Pulmonary artery endothelial cell (primary cell): ENCODE measurements at places on chromosomes 1 and 21.

DNA sequence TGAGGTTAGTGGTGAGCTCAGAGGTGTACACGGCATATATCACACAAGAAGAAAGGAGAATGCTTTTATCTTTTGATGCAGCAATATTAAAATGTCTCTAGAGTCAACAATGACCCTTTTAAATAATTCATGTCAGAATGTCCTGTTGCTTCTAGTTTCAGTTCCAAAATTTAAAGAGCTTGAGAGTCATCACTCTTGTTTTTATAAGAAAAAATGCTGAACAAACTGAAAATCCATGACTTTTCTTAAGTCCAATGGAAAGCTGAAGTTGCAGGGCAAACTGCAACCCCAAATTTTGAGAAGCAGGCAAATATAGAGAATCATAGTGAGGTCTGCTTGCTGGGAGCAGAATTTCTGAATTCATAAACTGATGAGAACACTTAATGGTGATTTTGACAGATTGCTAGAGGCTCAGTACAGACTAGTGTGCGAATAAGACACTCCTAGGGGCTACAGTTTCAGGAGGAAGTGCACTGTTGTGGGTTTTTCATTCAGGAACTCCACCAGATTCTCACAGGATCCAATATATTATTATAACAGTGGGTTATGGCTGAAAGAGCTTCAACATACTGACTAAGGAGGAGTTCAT is 135.1 kb downstream of the CLIC6 start:
- no peak for DNase-seq

DNA sequence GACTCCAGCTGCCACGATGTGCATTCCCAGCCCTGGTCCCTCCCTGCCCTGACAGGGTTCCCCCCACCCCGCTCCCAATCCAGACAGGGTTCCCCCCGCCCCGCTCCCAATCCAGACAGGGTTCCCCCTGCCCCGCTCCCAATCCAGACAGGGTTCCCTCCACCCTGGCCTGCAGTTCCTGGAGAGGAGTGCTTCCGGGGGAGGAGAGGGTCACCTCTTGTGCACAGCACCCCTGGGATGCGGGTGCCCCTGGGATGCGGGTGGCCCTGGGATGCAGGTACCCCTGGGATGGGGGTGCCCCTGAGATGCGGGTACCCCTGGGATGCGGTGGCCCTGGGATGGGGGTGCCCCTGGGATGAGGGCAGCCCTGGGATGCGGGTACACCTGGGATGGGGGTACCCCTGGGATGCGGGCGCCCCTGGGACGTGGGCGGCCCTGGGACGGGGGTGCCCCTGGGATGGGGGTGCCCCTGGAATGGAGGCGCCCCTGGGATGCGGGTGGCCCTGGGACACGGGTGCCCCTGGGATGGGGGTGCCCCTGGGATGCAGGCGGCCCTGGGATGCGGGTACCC is 36.7 kb upstream of the SLC19A1 start:
- no peak for DNase-seq

- DNase-seq: no peak
Observed at GRCh38 chr1:107496002-107496401, 355.2 kb downstream of the NTNG1 start.

GRCh38 chr1:44246806-44247205 is 33.5 kb downstream of the DMAP1 start:
- no peak for DNase-seq

- DNase-seq: no peak
Observed at GRCh38 chr1:109948285-109948630, 36.3 kb upstream of the AHCYL1 start.

DNA sequence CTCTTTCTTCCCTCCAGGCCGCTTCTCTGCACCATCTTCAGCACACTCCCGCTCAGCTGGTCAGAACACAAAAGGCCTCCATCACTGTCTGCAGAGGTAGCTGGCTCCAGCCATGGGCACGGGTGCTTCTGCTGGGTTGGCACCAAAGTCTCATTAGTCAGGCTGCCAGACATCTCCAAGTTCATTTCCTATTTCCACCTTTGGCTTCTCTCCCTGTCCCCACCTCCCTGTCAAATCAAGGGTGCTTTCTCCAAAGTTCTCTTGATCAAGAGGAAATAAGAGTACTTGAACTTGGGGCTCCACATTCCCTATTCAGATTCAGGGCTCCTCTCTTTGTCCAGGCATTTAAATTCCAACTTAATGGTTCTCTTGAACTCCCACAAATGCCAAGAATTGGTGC is 33.9 kb upstream of the GRIK3 start:
- DNase-seq: no peak

DNA sequence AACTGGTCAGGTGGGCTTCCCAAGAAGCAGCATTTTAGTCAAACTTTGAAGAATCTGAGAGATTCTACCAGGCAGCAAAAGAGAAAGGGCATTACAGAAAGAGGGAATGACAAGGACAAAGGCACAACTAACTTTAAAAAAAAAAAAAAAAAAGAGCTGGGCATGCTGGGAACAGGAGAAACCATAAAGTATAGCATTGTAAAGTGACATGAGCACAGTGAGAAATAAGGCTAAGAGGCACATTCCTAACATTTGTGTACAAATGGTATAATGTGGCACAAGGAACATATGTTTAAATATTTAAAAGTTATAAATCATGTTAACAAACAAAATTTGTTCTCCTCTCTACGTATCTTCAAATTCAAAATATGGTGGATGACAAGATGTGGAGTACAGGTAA is 69.6 kb downstream of the CLCA4 start:
- DNase-seq: no peak

DNA sequence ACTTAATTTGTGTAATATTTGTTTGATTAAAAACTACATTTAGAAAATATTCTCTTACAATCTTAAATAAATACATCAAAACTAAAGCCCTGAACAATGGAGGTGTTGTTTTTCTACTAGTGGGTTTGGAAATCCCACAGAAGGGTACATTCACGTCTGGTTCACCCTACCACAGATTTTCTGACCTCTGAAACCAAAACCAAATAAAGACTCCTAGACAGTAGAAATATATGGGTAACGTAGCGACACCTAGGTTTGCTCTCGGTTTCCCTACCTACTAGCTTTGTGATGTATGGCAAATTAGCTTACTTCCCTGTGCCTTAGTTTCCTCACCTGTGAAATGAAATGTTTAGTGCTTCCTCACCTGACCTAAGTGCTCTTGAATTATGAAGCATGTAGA is 312.6 kb downstream of the DPYD start:
- DNase-seq: no peak

GRCh38 chr1:227218870-227219573 is 99.3 kb downstream of the CDC42BPA start:
- no peak for DNase-seq

DNA sequence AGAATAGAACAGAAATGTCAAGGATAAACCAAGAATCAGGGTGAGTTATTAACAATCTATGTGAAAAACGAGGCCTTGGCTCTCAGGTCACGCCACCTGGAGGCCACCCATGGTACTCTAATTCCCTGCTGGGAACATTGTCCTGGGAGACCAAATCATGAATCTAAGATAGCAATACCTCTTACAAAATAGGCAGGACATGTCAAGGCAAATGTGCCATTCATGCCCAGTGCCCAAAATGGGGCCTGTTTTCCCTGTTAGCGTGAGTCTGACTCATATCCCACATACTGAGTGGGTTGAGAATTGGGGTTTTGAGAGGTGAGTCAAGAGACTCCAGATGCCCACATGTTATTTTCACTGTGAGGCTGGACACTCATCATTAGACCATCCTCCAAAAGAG is 380.8 kb downstream of the HHIPL2 start:
- no peak for DNase-seq

DNA sequence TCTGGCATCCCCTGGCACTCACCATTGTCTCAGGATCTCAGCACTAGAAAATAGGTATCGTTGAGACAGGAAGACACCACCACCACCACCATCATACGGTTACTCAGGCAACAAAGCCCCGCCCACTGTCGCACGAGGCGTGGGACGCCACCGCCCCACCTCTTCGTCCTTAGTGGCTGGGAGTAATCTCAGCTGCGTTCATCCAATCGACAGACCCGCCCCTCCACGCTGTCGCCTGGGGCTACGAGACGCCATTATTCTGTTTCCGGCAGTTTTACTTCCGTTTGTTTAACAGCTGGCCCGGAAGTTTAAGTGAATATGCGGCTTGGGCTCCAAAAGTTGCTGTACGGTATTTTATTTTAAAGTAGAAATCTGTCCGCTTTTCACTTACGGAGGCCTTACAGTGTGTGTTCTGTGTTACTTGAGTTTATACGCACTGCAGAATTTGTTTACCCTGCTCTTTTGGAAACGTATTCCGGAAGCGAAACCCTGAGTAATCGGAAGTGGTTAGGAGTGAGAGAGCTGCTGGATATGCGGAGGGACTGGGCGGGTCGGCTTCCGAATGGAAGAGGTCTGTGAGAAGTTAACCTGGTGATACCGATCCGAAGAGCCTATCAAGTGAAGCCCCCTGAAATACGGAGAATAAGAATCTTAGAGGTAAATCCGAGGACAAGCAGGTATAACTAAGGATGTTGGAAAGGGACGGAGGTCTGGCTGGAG is at the start of the genes BLZF1 and NME7:
Gene BLZF1 (plus strand): TSS at position 510 of the 720 bp plus-strand sequence. CDS start 1,328 bp downstream, outside the sequence.
Gene NME7 (minus strand): TSS at position 112 of the 720 bp plus-strand sequence. CDS start 87 bp downstream, at position 25.
- DNase-seq: peak; percentile 93

DNA sequence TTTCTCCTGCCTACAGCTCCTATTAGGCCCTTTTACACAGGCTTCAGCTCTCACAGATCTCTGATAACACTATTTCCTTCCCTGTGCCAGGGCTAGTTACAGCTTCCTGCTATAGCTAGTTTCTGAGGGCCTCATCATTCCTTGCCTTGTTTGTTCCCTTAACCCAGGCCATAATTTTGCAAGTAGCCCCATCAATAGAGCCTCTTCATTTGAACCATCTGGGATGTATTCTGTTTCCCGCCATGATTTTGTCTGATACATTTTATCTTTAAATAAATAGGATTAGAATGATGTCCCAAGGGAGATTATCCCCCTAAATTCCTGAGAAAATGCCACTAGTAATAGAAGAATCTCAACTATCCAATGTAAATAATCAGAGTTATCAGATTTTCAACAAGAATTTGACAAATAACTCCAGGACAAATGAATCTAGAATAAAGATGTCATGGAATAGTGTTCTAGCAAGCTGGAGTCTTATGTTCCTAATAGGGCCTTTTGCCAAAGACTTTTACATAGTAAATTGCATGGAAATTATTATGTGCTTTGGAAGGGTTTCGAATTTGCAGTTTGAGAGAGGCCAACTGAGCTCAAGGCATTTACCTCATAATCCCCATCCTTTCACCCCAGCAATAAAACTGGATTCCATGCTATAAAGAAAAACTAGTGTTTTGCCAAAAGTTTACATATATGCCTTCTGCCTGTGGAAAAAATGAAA is 16.1 kb downstream of the IFT25 start:
- no peak for DNase-seq

DNA sequence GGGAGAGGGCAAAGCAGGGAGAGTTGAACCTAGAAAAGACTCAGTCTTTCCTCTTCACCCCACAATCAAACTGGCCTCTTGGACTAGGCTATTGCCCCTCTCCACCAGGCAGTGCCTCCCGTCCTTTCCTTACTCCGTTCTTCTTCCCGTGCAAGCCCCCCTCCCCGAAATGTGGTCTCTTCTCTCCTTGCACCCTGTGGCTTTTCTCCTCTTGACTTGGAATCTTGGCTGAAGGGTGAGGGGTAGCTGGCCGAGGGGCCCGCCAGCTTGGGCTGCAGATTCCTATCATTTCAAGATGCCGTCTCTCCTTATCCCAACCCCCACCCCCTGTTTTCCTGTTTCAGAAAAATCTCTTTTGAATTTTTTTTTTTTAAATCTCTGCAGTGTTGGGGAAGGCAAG is 1.6 kb downstream of the WNT2B start:
- DNase-seq: no peak

- DNase-seq: no peak
Observed at GRCh38 chr21:39173716-39174680, 9.3 kb downstream of the PSMG1 start.

DNA sequence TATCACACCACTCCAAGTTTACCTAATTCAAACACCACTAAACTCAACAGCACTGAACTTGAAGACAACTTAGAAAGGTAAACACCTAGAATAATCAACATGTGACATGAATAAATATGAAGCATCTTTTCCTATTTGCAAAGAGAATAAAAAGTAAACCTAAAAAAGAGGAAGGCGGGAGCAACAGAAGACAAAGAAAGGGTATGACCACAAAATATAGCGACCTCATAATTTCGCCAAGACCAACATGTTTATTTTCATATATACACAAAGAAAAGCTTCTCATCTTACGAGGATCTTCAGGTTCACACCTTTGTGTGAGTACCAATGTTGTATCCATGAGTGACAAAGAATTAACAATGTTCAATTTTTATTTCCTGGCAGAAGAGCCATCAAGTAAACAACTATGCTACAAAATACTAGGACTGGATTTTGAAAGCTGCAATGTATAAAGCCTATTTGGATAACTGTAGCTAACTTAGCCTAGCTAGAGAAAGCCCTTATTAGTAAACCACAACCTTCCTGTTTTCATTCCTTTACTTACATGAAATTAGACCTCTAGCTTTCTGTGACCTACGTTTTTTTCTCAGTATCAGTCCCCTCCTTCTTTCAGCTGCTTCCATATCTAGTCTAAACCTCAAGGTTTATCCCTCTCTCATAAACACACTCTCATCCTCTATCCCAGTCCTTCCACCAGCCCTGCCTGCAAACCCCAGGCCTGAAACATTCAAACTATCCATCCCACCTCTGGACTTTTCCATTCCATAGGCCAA is 21.3 kb upstream of the PHTF1 start:
- DNase-seq: no peak

DNA sequence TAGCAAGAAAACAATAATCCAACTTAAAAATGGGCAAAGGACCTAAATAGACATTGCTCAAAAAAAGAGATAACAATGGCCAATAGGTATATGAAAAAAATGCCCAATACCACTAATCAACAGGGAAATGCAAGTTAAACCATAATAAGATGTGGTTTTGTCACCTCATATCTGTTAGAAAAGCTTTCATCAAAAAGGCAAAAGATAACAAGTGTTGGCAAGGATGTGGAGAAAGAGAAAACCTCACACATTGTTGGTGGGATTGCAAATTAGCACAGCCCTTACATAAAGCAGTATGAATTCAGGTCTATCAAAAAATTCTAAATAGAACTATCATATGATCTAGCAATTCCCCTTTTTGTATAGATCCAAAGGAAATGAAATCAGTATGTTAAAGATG is 387.2 kb upstream of the DUSP10 start:
- no peak for DNase-seq

- DNase-seq: no peak
Observed at GRCh38 chr21:34707876-34708325, 39.1 kb downstream of the CLIC6 start.

DNA sequence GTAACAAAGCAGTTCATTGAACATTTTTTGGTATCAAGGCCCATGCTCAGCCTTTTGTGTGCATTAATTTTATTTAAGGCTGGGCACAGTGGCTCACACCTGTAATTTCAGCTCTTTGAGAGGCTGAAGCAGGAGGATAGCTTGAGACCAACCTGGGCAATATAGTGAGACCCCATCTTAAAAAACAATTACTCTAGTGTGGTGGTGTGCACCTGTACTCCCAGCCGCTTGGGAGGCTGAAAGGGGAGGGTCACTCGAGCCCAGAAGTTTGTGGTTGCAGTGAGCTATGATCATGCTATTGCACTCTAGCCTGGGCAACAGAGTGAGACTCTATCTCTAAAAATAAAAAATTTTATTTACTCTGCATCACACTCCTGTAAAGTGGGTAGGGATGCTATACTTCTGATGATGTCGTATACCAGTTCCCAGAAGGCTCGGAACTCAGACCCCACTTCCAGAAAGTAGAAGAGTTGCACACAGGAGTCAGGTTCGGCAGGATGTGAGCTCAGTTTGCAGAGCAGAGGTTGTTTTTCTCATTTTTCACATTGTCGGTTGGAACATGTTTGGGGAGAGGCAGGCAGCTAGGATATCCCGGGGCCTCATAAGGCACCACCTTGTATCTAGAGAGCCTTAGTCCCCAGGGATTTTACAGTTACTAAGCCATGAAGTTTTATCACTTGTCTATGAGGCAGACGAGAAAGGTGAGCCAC is 144.6 kb downstream of the GALNT2 start:
- DNase-seq: no peak
